ENCODE measurements at places on chromosomes 11 and 22.

- DNase-seq, result no peak
Observed at GRCh38 chr11:129163714-129164164, 28.4 kb downstream of the ARHGAP32 start.

GRCh38 chr11:66119348-66120133 lies 49.5 kb downstream of the PACS1 start:
- no peak for DNase-seq

DNA sequence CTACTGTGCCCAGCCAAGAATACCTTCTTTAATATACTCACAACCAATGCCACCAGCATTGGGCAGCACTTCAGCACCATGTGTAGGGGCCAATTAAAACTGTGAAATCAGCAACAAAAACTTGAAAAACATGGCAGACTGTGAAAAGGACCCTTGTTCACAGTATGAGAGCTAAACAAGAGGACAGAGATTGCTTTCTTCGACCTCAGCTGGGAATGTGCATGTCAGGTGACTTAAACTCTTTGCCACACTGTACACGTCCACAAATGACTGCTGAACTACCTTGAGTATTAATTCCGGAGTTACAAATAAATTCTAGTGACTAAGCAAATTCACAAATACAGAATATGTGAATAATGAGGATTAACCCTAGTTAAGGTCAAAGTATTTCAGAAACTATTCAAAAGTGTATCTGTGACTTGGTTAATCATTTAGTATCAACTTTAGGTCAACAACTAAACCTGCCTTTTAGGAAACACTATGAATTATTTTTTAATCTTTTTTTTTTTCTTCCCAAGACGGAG lies 33.0 kb downstream of the DDX6 start:
- DNase-seq, result no peak

GRCh38 chr22:32841175-32841574 lies 39.7 kb downstream of the TIMP3 start:
- no peak for DNase-seq

GRCh38 chr22:44876921-44877320 lies 124.5 kb downstream of the ARHGAP8 start:
- DNase-seq, result no peak
